ENCODE measurements at places on chromosomes 5 and 9.

- DNase-seq: no peak
Measured at GRCh38 chr5:1745123-1745795, 54.4 kb downstream of the MRPL36 start.

DNA sequence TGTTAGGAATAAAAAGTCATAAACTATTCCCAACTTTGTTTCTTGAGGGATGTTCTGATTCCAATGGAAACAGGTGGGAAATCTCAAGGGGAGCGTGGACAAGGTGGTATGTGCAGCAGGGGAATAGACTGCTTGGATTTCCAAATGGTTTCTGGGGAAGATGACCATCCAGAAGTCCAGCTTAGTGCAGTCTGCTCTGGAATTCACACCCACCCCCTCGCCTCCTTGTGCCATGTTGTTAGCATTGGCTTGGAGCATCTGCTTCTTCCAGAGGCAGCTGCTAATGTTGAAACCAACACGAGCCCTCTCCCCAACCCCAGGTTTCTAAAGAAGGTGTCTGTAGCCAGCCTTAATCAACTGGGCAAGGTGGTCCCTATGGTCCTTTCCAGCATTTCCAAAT is 90.9 kb downstream of the PDE6A start:
- no peak for DNase-seq

GRCh38 chr9:13377171-13377925 is 97.9 kb upstream of the MPDZ start:
- no peak for DNase-seq

DNA sequence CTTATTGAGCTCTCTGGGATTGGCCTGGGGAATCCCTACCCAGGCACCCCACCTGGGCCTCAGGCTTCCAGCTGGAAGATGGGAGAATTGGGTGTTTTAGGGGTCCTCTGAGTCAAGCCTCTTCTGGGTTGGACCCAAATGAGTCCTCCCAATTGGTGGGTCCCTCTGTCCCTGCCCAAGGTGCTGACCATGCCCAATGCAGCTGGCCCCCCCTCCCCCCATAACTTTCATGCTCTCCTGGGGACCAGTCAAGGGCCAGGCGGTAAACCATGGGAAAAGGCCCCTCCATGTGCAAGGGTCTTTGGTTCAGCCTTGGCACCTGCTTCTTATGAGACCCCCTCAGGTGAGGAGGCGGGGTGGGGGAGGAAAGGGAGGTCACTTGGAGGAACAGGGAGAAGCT is 3.4 kb upstream of the PSD2 start:
- no peak for DNase-seq

- DNase-seq: no peak
Measured at GRCh38 chr9:15576350-15577050, 23.7 kb downstream of the CCDC171 start.

GRCh38 chr9:5354184-5354583 is 14.5 kb upstream of the RLN1 start:
- DNase-seq: no peak

DNA sequence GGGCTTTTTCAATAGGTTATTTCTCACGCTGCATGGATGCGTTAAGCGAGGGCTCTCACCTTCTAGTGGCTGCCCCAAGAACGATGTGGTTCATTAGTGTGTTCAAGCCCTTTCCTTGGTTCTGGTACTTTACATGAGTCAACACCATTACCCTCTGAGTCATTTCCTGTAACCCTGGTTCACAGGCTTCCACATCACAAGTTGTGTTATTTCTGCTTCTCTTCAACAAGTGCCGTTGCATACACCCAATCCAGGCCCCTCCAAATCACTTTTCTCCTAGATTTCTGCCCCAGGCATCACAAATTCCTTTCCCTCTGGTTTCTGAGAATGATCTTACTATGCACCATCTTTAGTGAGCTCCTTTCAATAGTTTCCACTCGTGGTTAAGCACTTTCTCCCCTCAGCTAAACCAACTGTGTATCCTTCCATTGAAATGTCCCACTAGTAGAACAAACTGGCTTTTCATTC is 69.5 kb upstream of the RAD23B start:
- peak; percentile 83 for DNase-seq

GRCh38 chr9:113164536-113165300 is 13.9 kb downstream of the SLC31A2 start:
- no peak for DNase-seq

GRCh38 chr9:117409321-117409720 is 5.5 kb downstream of the ASTN2 start:
- DNase-seq: no peak

All from NB4 (cell line).